AG20443 (cell line): ENCODE measurements at places on chromosomes 7 and 10.

GRCh38 chr10:50379616-50380015 is 128.3 kb upstream of the ASAH2 start:
- DNase-seq: no peak

DNA sequence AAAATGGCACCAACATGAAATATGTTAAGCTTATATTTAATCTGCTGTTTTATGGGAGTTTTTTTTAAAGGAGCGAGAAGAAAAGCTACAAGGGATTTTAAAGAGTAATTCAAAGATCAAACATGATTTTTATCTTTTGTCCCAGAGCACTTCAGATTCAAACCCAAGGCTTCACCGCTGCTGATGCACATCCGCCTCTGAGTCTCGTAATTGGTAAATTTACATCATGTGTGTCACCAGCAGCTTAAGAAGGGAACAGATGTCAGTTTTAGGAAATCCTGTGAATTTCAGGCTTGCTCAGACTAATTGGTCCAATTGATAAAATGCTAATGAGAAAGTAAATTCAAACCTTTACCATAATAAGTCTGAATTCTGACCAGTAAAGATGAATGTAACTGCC is 406.3 kb downstream of the GFRA1 start:
- DNase-seq: no peak

DNA sequence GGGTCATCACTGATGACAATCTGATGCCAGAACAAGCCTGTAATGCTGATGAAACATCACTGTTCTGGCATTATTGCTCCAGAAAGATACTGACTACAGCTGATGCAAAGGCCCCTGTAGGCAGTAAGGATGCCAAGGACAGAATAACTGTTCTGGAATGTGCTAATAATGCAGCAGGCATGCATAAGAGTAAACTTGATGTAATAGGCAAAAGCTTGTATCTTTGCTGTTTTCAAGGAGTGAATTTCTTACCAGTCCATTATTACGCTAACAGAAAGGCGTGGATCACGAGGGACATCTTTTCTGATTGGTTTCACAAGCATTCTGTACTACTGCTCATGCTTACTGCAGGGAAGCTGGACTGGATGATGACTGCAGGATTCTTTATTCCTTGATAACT is 18.7 kb downstream of the LCOR start:
- DNase-seq: peak; percentile 87

- DNase-seq: no peak
Measured at GRCh38 chr7:92731335-92732063, 104.9 kb downstream of the CDK6 start.

- DNase-seq: no peak
Measured at GRCh38 chr7:51069411-51070083, 247.1 kb downstream of the COBL start.

- no peak for DNase-seq
Measured at GRCh38 chr7:50121286-50121685, 28.2 kb upstream of the ZPBP start.

- DNase-seq: no peak
Measured at GRCh38 chr7:4159761-4160554, 522.1 kb upstream of the FOXK1 start.

GRCh38 chr7:118005026-118005425 is 131.8 kb upstream of the CTTNBP2 start:
- DNase-seq: no peak

DNA sequence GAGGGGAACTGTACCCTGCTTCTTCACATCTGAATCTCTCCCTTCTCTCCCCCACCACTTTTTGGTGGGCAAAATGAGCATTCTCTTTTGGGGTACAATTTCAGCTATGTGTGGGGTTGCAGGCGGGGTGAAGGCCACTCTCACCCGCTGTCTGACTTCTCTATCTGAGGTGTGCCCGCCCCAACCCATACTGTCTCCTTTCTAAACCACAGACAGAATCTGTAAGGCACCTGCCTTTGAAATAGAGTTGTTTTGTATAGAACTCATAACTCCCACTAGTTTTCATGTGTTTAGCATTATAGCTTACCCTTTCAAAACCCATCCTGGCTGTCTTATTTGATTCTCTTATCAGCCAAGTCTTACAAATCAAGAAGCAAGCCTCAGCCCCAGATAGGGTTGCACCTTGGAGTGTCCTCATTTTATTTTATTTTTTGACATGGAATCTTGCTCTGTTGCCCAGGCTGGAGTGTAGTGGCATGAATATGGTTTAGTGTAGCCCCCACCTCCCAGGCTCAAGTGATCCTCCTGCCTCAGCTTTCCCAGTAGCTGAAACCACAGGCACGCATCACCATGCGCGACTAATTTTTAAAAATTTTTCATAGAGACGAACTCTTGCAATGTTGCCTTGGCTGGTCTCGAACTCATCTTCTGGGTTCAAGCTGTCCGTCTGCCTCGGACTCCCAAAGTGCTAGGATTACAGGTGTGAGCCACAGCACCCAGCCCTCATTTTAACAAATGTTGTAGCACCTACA is 11.9 kb downstream of the TSPAN14 start:
- DNase-seq: no peak

DNA sequence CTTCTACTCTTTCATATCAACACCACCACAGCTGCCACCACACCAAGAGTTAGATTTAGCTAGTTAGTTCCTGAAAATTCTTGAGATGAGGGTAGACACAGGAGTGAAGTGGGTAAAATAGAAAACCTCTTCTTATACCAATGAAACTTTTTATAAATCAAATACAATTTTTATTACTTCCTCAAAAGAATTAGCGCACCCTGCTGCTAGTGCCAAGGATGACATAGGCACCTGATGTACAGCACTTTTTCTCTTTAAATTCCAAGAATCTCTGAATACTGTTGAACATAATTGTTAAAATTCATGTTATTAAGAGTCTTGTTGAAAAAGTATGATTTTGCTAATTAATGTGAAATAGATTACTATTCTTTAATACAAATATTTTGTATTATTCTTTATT is 11.4 kb downstream of the ZWINT start:
- no peak for DNase-seq

GRCh38 chr10:33010132-33011037 is 52.4 kb upstream of the ITGB1 start:
- DNase-seq: peak; percentile 77

GRCh38 chr7:1853431-1853985 is 183.4 kb downstream of the ELFN1 start:
- DNase-seq: no peak

DNA sequence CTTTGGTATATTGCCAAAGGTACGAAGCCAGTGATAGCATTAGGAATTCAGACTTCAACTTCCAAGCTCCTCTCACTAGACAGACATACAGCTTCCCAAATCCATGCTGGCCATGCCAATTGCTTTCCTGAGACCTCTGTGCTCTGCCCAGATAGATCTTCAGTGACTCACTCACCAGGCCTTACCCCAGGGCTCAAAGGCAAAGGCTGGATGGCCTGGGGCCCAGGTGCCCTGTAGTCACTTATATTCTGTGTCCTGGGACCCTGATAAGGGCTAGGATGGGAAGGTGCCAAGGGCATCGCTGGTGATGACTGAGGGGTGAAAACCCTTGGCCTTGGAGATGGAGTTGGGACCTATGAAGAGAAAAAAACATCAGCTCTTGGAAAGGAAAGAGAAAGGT is 27.7 kb downstream of the WNT8B start:
- no peak for DNase-seq

DNA sequence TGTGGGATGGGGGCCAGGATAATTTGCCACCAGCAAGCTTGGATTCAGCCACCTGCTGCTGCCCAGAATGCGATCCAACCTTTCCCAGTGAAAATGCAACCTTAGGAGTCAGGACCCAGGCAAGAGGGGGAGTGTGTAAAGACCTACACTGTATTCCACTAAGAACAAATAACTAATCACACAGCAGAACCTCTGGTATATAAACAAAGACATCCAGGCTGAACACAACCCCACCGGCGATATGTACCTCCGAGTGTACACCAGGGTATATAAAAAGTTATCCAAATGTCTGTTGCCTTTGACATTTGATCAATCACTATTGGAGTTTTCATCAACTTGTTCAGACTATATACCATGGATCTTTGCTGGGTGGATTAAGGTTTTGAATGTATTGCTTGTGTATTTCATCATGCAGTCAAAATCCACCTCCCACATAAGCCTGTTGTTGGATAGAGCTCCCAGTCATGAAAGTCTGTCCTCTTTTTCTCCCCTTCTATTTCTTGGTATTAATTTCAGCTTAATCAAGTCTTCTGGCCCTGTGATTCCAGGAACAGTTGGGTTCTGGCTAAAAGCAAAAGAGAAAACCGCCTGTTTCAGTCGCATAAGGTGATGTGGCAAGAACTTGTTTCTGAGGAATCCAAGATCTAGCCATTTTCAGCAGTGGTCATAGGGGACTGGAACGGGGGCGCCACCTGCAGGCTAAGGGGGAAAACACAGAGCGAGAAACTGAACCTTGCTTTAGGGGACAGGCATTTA is 290.7 kb downstream of the CCDC3 start:
- DNase-seq: peak; percentile 84

DNA sequence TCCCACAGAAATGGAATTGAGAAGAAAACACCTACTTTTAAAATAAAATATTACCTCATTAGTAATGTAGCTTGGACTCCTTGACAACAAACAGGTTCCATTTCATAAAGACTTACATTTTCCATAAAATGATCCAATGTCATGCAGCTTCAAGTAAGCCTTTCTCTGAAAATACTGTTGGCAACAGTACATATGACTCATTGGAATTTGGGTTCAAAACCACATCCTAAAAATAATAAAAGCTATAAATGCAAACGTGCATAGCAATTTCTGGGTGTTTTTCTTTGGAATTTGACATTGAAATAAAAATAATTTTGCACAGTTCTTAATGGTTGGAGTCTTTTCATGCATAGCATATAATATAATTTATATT is 47.9 kb downstream of the FHIP2A start:
- peak; percentile 30 for DNase-seq

- no peak for DNase-seq
Measured at GRCh38 chr7:64183827-64184372, 23.1 kb upstream of the ZNF735 start.

DNA sequence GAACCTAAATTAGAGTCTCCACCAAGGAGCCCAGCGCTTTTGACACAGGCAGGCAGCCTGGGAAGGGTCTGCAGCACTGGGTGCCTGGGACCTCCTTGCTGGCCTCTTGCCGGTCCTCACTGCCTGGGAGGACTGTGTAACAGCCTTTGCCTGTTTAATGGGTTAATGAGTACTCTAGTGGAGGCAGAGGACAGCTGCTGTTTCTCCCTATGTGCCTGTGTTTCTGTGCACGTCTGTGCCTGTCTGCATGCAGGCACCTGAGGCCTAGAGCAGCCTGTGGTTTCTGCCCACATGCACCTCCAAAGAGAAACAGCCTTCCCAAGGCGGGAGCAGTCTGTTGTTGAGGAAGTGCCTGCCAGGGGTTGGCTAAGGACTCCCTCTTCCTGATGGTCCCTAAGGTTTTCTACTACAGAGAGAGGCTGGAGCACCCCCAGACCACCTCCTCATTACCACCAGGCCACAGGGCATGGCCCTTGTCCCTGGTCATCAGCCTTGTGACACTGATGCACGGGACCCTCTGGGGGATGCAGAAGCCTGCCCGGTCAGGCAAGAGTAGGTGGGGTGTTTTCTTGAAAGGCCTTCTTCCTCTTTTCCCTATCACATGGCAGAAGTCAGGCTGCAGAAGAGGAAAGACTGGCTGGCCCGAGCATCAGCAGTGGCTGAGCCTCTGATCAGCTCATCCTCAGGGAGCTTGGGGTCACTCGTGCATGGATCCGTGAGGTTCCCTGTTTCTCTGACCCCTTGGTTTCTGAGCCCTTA is 14.2 kb downstream of the SLC29A3 start:
- DNase-seq: no peak

DNA sequence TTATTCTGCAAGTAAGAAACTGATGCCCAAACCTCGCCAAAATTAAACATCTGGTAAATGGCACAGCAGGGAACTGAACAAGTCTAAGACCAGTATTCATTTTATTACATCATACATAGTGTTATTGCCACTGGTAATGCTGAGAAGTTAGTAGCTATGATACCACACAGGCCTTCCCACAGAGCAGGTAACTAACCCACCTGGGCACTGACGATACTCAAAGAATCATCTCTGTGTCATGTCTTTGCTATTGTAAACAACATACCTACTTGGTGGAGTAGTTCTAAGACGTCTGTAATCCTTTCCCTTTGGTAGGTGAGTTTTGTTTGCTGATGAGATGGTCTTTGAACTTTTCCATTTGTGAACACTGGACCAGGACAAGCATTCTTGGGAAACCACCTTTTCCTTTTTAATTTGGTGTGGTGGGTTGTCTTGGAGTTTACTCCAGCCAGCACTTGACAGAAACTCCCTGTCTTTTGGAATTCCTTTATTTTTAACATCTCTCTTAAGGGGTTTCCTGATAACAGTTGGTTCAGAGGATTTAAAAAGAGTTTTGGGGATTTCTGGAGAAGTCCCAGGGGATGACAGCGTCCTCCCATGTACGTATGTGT is 40.9 kb downstream of the PDSS1 start:
- no peak for DNase-seq

- no peak for DNase-seq
Measured at GRCh38 chr7:17709599-17709998, 230.7 kb downstream of the SNX13 start.

DNA sequence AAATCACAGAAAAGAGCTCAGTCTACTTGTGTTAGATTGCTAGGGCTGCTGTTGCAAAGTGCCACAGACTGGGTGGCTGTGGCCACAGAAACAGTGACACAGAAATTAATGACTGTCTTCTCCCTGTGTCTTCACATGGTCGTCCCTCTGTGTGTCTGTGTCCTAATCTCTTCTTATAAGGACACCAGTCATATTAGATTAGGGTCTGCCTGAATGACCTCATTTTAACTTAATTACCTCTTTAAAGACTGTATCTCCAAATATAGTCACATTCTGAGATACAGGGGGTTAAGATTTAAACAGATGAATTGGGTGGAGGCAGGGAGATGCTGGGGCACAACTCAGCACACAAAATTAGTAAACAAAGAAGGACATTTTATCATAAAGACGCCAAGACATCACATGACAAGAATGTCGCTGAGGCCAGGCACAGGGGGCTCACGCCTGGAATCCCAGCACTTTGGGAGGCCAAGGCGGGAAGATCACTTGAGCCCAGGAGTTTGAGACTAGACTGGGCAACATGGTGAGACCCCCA is 23.3 kb upstream of the PARD3 start:
- DNase-seq: no peak

GRCh38 chr10:97499561-97500296 is 1.0 kb downstream of the UBTD1 start:
- peak; percentile 67 for DNase-seq

GRCh38 chr10:83680470-83680891 is 458.8 kb upstream of the GHITM start:
- no peak for DNase-seq

DNA sequence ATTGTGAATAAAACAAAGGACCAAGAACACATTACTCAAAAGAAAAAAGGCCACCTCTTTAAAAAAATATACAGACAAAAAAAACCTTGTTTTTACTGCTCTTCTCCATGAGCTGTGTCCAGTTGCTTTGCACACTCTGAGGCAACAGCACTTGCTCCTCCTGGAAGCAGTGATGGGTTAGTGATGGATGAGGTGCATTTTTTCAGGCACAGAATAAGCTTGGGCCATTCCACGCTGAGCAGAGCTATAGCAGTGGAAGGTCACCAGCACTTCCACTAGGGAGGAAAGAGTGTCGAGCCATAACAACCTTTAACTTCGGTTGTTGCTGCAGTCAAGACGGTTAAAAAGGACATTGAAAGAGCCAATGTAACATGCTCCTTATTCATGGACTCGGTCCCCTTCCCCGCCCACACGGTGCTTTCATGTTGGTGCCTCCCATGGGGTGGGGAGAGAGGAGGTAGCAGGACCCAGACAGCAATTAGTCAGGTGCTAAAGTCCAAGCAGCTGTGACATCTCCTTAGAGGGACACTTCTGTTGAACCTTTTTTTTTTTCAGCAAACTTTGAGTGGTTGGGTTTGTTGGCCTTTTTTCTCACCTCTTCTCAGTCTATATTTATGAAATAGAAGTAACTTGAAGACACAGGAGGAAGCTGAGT is 136.5 kb upstream of the ADARB2 start:
- DNase-seq: no peak
